ENCODE measurements at places on chromosomes 3 and 15.

GRCh38 chr3:129521611-129522010 is 6.8 kb upstream of the RHO start:
- peak; percentile 29 for DNase-seq

DNA sequence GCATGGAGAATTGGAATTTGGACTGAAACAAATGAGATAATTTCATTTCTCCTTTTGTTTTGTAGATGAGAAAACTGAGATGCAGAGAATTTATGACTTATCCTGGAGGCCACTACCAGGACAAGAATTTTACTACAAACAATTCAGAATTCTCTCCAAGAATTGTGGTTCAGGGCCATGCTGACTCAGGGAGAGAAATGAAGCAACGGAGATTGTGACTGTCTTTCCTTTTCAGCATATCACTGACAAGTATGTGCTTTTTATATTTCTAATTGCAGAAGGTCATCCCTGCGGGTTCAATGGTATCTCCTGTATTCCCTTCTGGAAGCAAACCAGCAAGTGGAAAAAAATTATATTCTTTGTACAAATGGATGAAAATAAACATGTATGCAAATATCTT is 170.8 kb upstream of the MITF start:
- no peak for DNase-seq

- DNase-seq, result no peak
Measured at GRCh38 chr15:74206801-74207281, 4.3 kb upstream of the STRA6 start.

DNA sequence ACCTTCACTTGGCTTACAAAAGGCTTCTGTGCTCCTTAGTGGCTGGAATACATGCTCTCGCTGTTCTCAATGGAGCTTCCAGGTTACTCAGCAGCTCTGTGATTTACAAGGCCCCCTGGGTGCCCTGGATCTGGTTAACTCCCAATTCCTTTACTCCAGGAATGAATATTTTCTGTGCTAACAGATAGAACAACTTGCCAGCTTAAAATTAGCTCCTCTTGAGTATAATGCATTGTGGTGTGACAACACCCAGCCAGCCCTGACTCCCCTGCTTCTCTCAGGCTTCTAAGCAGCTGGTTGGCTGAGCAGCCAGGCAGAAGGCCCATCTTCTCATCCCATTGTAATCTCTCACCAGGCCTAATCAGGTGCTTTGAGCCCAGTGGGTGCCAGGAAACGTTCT is 246.4 kb downstream of the ALCAM start:
- DNase-seq, result no peak

DNA sequence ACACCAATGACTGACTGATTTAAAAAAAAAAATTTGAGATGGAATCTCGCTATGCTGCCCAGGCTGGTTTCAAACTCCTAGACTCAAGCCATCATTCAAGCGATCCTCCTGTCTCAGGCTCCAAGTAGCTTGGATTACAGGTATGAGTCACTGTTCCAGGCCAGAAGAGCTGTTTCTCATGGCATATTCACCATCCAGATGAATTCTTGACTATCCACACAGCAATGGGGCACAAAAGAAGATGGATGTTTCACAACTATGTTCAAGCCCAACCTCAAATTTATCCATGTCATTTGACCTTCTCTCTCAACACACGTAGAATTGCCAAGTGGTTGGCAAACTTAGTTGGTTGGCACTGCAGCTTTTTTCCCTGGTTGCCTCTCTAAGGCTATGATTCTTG is 40.6 kb downstream of the PRICKLE2 start:
- no peak for DNase-seq

- DNase-seq, result no peak
Measured at GRCh38 chr3:101325393-101326134, 5.2 kb upstream of the IMPG2 start.

DNA sequence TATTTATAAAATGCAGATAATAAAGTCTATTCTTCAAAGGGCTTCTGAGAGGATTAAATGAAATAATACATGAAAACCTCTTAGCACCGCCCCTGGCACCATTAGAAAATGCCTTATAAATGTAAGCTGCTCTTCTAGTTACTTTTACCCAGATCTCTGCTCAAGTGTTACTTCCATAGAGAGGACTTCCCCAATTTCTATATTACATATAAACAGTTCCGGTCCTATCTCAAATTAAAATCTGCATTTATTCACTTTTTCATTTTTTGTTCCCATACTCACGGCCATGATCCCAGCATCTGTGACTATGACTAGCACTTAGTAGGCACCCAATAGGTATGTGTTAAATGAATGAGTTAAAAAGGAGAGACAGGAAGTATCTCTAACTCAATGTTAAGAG is 890.9 kb upstream of the CFAP20DC start:
- no peak for DNase-seq

DNA sequence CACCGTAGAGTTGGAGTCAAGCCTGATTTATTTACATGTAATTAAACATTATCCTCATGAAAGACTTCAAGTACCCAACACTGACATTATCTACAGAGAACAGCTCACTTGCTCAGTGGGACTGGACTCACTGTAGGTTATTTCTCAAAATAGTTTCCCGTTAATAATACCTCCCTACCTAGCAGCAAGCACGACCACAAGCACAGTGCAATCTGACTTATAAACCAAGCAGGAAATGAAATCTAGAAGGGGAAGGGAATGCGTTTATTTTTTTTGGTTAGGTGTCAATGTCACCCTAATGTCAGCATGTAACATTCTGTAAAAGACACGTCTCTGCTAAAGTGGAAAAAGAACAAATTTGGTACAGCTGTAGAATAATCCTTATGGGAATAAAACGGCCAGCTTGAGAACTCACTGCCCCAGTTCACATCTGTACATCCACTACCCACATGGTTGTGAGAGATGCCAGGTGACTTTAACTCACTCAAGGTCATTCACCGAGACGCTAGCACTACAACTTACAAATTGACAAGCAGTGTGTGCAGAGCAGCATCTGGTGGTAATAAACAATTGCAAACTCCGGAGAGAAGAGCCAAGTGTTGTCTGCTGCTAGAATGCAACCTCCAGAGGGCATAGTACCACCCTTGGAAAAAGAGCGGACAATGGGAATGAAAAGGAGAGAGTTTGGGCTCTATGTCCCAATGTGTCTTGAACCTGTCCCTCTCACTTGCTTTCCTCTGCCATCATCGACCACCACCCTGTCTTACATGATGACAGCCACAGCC is 242.5 kb downstream of the CADPS start:
- no peak for DNase-seq

- DNase-seq, result no peak
Measured at GRCh38 chr3:124664804-124665203, 65.4 kb upstream of the UMPS start.

- DNase-seq, result peak; percentile 23
Measured at GRCh38 chr15:42036112-42036905, 15.5 kb upstream of the PLA2G4E start.

- DNase-seq, result no peak
Measured at GRCh38 chr15:66609876-66610275, 44.1 kb upstream of the LCTL start.

DNA sequence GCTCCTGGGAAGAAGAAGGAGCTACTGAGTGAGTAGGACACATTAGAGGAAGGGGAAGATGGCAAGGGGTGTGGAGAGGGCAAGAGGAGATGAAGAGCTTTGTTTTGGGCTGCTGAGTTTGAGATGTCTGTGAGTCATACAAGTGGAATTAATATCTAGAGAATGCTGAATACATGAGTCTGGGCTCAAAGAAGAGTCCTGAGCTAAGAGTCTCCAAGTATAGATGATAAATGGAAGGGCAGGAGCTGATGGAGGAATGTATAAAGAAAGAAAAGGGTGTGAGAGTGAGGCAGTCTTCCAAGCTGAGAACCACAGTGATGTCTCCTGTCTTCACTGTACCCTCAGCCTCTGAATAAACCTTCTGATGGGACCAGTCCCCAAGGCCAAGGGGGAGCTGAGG is 205.5 kb upstream of the MRPL3 start:
- no peak for DNase-seq

DNA sequence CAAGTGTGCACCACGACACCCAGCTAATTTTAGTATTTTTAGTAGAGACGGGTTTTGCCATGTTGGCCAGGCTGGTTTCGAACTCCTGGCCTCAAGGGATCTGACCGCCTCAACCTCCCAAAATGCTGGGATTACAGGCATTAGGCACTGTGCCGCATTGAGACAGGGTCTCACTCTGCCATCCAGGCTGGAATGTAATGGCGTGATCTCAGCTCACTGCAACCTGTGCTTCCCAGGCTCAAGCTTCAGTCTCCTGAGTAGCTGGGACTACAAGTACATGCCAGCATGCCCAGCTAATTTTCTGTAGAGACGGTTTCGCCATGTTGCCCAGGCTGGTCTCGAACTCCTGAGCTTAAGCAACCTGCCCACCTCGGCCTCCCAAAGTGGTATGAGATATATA is 51.6 kb downstream of the ACAD9 start:
- no peak for DNase-seq

- DNase-seq, result no peak
Measured at GRCh38 chr15:64070965-64071851, 22.4 kb downstream of the CIAO2A start.

DNA sequence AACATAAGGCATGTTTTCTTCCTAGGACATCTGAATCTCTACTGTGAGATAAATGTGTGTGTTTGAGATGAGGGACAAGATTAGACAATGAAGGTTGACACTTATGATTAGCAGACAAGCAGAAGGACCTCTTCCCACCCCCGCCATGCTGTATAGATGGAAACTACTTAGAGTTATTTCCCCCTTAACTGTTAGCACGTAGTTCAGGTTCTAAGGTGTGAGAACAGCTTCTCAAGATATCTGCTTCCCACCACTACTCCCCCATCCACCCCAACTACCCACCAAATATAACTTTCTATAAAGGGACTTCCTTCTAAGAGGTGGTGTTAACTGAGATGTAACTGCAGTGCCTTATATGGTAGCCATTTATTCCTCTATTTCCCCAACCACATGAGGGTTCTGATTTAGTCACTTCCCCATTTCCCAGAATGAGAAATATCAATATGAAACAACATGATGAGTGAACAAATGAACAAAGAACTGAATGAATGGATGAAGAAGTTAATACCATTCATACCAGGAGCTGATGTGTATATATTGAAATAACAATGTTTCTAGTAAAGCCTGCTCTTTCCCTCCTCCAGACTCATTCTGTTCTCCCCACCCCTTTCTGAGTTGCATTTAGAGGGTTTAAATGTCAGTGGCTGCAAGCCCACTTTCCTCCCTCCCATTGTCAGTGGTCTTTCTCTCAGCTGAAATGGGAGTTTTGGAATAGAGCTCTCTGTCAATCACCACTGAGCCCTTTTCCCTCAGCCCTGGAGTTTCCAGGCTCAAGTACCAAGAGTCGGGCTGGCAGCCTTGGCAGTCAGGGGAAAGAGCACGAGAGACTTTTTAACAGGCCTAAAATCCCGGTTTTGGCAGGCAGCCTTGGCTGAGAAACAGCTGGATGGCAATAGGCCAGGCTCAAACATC is 7.7 kb upstream of the RFTN1 start:
- DNase-seq, result no peak

DNA sequence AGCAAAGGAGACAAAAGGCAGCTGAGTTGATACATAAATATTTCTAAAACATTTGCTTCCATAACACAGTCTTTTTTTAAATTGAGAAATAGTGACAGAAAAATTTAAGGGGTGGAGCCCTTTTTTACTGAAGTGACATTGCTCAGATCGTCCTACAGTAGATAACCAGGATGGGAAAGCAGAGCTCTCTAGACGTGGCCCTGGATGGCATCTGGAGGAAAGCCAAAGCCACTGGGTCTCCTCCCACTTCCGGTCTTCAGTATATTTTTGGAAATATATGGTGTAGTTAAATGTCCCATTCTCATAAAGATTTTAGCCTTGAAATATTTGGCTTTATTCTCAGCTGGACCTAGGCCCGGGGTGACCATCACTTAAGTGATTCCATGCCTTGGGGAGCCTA is 326.1 kb downstream of the ZNF621 start:
- no peak for DNase-seq

DNA sequence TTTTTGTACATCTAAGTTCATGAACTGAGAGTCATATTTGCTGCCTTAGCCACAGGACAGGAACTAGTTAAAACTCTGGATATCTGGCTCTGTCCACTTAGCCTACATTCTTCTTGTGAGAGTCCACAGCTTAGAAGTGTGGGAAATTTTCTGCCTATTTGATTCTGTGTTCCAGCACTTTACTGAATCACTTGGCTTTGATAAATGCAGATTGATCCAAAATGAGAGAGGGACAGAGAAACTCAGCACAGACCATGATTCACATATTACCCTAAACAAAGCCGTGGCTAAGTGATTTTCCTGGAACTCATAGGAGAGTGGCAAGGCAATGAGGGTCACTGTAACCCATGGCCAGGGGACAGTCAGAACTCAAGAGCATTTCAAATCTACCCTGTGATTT is 87.5 kb upstream of the CADPS start:
- DNase-seq, result no peak

DNA sequence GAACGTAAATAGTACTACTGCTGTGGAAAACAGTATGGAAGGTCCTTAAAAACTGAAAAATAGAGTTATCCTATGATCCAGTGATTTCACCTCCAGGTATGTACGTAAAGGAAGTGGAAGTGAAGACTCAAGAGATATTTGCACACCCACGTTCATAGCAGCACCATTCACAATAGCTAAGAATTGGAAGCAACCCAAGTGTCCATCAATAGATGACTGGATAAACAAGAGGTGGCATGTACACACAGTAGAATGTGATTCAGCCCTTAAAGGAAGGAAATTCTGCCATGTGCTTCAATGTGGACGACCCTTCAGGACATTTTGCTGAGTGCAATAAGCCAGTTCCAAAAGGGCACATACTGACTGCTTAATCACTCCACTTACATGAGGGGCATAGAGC is 188.3 kb downstream of the APBA2 start:
- DNase-seq, result no peak

DNA sequence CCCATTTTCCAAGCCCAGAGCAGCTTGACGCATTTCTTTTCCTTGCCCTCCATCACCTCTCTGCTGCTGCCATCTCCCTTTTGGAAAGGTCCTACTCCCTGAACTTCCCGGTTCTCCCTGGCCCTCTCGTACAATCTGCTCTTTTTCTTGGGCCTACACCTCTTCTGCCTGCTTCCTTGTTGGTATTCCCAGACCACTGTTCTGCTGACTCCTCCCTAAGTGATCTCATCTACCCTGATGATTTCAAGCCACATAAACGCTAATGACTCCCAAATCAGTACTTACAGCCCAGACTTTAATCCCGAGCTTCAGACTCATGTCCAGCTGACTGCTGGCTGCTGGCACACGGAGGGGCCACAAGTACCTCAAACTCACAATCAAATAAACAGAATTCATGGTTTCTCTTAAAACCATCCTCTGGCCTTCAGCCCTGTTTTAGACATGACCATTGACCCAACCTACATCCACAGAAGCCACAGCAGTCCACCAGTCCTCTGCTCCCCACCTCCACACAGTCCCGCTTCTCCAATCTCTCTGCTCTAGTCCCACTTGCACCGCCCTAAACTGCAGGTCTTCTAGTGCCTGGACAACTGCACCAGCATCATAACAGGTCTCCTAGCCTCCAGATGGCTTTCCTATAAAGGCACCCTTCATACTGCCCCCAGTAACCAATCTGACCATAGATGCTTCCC is 57.6 kb downstream of the AAGAB start:
- no peak for DNase-seq

GRCh38 chr3:60351481-60351880 is 899.8 kb downstream of the FHIT start:
- no peak for DNase-seq
